ENCODE measurements at places on chromosomes 6 and 20.

DNA sequence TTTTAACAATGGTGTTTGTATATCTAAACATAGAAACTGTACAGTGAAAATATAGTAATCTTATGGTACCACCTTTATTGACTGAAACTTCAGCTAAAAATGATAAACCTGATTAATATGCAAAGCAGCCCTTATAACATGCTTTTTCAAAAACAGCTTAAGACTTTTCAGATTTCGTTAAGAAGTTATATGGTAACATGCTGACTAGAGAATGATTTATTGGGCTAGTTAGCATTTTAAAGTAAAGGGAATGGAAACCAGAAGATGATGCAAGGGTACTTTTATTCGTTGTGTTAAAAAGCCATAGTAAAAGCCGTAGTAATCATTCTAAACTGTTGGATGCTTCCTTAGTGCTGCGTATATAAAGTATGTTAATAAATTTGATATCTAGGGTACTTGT lies 50.5 kb downstream of the CBFA2T2 start:
- no peak for DNase-seq

DNA sequence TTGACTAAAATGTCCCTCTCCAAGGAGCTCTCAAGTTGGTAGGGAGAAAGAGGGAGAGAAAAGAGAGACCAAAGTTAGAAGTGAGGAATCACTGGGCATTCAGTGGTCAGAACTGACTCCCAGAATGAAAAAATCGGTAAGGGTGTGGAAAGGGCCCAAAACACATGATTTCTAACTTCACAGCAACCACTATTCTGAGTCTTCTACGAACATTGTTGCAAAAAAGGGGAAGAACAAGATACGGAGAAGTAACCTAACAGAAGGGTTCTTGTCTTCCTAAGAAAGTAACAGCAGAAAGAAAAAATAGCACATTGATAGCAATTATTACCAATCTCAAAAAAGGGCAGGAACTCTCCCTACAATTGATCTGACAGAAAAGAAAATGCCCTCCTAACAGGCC lies 65.6 kb downstream of the ATP9A start:
- DNase-seq: no peak

DNA sequence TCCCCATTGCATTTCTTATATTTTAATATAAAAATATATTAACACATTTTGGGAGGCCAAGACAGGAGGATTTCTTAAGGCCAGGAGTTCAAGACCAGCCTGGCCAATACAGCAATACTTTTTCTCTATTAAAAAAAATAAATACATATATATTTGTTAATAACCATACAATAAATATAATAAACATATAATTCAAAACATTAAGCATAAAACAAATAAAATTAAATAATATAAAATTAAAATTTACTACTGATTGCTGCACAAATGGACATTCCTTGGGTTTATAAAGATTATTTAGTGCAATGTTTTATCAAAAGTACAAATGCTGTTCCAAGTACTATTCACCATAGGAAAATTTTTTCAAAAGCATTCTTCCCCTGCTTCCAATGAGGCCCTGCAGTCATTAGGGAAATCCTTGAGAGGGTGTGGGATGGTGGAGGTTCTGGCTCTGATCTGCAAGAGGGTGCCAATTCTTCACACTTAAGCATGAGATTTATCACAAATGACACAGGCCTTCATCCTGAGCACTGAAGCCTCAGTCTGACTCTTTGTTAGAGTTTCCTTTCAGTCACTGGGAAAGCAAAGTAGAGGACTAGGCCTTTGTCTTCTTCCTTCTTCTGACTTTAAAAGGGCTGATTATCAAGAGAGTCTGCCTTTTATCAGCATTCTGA lies 596.7 kb downstream of the EPM2A start:
- DNase-seq: no peak

DNA sequence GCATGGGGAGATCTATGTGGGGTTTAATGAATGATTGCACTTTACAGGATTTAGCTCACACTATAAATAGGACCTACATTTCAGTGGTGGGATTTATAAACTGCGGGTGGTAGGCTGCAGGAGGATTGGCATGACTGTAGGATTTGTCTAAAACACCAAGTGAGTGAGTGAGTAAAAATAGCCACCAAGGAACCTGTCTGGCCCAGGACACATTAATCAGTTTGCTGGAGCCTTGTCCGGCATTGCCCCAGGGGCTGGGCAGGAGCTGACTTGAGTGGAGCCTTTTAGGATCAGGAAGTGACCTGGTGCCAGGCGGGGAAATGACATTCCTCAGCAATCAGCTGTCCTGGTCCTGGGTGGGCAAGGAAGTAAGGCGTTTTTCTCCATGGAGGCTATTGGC lies 278.7 kb upstream of the PRND start:
- DNase-seq: peak; percentile 83

DNA sequence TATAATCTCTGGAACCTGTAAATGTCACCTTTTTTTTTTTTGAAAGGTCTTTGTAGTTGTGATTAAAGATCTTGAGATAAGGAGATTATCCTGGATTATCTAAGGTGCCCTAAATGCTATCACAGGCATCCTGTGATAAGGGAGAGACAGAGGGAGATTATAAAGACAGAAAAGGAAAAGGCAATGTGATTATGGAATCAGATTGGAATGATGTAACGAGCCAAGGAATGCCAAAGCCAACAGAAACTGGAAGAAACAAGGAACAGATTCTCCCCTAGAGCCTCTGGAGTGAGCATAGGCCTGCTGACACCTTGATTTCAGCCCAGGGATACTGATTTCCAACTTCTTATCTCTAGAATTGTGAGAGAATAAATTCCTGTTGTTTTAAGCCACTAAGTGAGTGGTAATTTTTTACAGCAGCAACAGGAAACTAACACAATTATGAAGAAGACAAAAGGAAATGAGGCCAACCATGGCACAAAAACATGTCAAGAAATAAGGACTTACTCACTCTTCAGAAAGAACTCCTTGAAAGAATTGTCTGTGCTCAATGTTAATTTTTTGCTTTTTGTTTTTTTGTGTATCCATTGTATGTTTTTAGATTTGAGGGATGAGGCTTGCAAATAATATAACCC lies 82.7 kb downstream of the CFAP61 start:
- no peak for DNase-seq

DNA sequence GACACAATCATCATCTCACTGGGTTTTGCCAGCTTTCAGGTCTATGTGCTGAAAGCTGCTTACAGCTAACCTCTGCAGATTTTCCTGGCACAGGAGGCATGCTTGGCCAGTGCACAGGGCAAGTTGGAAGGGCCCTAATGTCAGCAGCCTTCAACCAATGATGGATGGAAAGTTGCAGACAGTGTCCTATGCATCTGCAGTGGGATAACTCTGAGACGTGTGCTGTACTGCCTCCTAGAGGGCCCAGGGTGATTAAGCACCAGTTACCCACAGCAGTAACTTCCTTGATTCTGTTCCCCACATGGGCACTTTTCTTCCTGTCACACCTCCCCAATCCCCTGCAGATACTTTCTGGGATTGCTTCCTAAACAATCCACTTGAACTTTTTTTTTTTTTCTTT lies 38.6 kb downstream of the OVOL2 start:
- DNase-seq: peak; percentile 46

DNA sequence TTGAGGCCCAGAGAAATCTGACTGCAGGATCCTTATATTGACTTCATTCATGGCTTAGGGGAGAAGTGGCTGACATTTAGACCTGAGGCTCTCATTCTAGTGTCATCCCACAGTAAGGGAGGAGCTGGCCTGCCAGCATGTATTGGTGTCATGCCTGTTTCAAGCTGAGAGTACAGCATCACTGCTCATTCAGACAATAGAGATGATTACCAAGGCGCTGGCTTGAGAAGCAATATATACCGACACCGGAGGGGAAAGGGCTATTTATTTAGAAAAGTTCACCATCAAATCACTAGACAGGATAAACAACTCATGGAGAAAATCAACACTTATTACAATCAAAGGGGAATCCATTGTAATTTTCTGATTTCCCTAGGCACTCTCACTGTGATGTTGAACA lies 84.4 kb upstream of the HDAC2 start:
- no peak for DNase-seq

DNA sequence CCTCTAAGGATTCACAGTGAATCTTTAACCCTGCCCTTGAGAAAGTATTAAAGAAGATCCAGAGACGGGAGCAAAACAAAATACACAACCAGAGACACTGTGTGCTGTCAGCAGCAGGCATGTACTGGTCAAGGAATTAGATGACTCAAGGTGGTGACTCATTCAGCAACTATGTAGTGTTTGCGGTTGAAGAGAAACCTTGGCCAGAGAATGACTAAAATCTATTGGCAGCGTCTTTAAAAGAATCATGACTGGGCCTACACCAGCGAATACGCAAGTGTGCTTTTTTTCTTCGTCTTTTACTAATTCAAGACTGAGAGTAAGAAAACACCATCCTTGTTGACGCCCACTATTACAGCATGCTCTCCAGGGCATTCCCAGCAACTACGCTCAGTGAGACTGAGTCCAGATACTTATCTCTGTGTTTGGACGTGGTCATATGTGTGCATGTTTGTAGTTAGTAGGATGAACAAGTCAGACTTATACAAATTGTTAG lies 72.4 kb upstream of the BACH2 start:
- peak; percentile 100 for DNase-seq

DNA sequence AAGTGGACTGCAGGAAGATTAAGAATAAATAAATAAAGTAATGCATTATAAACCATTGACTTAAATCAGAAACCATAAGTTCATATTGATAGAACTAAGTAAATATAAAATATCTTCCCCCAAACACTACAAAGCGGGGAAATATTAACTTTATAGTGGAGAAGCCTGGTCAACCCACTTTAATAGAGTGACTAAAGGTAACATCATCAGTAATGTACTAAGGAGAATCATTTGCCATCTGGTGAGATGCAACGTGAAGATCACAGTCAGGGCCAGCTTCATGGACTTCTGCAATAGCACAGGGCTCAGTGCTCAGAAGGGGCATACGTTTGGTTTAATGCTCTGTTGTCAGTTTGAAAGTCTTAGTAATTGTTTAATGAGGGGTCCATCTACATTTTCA lies 58.8 kb upstream of the CD83 start:
- no peak for DNase-seq

- DNase-seq: no peak
These were observed 126.5 kb downstream of the ZFAND3 start for GRCh38 chr6:37946057-37946456.

DNA sequence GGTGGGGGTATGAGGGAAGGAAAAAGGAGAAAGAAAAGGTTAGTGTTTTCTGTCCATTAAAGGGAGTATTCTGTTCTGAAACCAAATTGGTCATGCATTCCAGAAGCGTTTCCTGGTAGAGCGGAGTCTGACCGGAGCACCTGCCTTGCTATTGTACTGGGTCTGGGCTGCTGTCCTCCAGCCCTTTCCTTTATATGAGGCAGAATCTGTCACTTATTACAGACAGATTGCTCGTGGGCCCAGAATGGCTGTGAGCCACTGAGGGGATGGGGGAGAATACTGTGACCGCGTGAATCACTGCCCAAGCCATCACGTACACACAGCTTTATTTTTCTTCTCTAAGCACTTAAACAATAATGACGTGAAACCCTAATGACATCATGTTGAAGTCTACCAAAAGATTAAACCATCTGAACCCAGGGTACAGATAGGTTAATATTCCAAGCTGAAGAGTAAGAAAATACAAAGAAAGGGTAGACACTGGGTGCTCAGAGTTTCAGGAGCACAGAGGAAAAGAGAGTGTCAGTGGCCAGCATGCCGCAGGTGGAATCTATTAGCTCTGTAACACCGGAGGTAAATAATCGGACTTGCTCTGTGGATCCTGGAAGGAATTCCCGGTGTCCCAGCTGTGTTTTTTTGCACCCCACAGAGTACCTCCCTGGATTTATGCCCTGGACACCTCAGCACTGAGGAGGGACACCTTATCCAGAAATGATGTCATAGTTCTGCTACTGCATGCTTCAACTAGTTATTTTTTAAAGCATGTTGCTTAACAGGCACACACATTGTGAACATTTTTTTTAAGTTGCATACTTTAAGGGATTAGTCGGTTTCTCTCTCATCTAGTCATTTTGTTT lies 573.3 kb downstream of the PKHD1 start:
- peak; percentile 95 for DNase-seq

DNA sequence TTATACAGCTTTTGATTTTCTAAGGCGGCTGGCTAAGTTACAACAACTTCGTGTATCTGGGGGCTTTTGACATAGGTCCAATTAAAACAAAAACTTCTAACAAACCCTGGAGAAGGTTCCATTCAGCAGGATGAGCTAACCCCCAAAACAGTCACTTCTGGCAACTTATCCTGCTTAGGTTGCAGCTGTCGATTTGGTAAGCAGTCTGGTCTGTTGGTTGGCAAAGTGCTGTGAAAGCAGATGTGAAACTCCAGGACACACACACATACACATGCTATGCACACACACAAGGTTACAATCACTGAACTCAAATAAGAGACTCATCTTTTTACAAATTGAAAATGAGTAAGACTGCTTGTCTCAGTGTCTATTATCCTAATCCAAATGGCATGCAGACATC lies 119.0 kb upstream of the STMND1 start:
- peak; percentile 44 for DNase-seq

GRCh38 chr20:63695424-63696305 lies 787 bp upstream of the TNFRSF6B start:
- no peak for DNase-seq

GRCh38 chr20:31566658-31567379 lies 38.3 kb upstream of the ID1 start:
- DNase-seq: peak; percentile 70

DNA sequence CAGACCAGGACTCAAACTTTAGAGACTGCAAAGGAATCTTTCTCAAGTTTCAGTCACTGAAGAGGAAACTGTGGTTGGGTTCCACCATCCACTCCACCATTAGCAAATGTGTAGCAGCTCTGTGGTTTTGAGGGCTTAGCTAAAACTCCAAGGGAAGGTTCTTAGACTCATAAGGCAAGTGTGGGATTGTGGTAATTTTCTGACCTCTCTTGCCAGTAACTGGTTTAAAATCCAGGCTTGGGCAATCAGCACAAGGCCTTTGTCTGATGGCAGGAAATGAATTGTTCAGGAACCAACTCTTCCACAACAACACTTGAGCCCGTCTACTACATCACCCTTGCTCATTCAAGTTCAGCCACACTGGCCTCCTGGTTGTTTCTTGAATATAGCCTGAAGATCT lies 68.6 kb upstream of the FBXL4 start:
- peak; percentile 27 for DNase-seq

DNA sequence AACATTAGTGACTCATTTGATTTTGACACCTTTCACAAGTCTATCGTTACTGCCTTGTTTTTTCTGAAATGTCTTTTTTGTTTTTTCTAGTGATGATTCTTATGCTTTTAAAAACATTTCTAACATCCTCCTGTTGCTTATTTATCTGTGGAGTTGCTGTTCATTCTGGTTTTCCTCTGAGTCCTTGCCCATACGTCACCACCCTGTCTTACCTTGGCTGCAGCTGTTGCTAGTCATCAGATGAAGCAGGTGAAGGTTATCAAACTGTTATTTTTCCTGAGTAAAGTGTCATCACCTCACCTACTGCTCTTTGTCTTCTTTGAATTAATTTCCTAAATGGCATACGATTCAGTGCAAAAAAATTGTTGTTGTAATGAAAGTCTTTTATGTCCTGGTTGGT lies 376.6 kb downstream of the GRIK2 start:
- DNase-seq: no peak

DNA sequence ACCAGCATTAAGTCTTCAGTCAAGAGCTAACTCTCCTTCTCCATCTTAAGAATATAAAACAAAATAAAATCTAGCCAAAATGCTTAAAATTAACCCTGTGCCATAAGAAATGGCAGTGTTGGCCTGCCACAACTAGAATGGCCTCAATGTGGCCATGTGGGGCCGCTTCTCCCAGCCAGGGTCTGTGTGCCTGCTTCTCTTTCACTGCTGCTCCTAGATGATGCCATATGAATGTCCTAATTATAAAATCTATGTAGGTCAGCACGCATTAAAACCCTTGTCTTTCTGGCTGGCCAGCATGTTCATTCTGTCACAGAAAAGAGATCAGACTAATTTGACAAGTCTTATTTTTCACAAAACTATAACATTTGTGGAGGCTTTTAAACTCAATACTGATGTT lies 102.6 kb downstream of the C6orf118 start:
- DNase-seq: no peak

Measured in epithelial cell of esophagus (primary cell).